ENCODE measurements at places on chromosomes 6 and 20.

GRCh38 chr6:145155873-145156782, 579.2 kb downstream of the EPM2A start:
- DNase-seq = no peak

GRCh38 chr6:46610862-46611553, 41.6 kb downstream of the CYP39A1 start:
- DNase-seq = no peak

GRCh38 chr20:59027741-59028320, 4.3 kb downstream of the ATP5F1E start:
- DNase-seq = no peak

- DNase-seq = no peak
These were observed 1.2 kb downstream of the ISM1 start for GRCh38 chr20:13222319-13222716.

- DNase-seq = no peak
These were observed 8.5 kb downstream of the MTCH1 start for GRCh38 chr6:36977470-36977941.

- no peak for DNase-seq
These were observed 20.8 kb downstream of the ZBTB2 start for GRCh38 chr6:151370509-151371078.

- DNase-seq = no peak
These were observed 37.2 kb downstream of the SCML4 start for GRCh38 chr6:107786709-107787588.

- DNase-seq = no peak
These were observed 9.4 kb upstream of the ADTRP start for GRCh38 chr6:11788043-11788442.

DNA sequence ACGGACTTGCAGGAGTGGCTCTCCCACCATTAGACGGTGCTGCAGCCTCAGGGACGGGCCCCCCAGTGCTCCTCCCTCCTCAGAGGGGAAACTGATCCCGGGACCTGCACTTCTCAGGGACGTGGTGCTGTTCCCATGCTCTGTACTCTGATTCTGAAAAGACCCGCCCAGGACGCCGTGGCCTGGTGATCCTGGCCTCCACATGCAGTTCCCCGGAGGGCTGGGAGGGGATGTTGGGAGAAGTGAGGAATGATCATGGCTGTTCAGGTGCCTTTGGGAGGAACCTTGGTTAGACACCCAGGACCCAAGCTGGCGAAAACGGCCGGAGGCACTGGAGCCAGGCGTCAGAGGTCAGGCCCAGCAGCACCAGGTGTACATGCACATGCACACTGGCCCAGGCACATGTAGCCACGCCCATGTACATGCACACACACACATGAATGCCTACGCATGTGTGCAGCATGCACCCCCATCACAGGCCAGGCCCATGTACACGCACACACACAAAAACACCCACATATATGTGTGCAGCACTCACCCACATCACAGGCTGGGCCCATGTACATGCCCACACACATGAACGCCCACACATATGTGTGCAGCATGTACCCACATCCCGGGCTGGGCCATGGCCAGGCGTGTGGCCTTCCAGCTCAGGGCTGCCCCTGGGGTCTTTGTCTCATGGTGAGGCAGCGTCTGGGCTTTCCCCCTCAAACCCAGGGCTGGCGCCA, 52.6 kb upstream of the DACT2 start:
- DNase-seq = no peak

- DNase-seq = peak; percentile 50
These were observed 369.9 kb downstream of the BTBD3 start for GRCh38 chr20:12287575-12287974.

GRCh38 chr20:35575958-35576357, 34.1 kb downstream of the ERGIC3 start:
- peak; percentile 85 for DNase-seq

DNA sequence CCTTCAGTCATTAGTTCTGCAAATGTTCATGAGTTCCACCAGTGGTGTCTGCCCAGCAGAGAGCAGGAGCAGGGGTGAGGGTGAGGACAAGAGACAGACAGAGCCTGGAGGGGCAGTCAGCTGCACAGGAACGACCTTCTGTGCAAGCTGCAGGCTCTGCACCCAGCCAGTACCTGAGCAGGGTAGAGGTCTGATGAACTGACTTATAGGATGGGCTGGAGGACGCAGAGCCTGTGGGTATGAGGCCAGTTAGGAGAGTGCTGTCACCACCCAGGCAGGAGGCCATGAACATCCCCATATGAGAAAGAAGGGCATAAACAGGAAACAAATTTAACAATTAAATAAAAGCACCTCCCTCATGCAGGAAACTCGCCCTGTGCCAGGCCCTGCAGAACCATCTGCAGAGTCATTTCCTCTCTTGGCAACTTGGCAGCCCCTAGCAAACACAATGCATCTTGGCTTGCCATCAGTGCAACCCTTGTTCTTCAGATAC, 17.9 kb downstream of the C6orf15 start:
- peak; percentile 20 for DNase-seq

DNA sequence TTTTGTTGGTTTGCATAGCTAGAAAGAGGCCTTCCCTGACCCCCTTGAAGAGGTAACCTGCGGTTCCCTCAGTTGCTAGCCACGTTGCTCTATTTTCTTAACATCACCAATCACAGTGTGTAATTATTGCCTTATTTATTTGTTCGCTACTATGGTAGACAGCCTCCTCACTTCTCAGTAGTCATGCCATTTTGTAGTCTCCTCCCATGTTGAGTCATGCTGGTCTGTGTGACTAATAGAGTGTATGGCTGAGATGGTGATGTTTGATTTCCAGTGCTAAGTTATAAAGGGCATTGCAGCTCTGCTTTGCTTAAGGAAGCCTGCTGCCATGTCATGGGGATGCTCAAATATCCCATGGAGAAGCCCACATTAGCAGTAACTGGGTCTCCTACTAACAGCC, 236.6 kb upstream of the CHD6 start:
- DNase-seq = peak; percentile 11

GRCh38 chr6:31829633-31830283, 2.2 kb downstream of the HSPA1B start:
- DNase-seq = no peak

- no peak for DNase-seq
These were observed 4.7 kb upstream of the GTSF1L start for GRCh38 chr20:43731469-43731868.

DNA sequence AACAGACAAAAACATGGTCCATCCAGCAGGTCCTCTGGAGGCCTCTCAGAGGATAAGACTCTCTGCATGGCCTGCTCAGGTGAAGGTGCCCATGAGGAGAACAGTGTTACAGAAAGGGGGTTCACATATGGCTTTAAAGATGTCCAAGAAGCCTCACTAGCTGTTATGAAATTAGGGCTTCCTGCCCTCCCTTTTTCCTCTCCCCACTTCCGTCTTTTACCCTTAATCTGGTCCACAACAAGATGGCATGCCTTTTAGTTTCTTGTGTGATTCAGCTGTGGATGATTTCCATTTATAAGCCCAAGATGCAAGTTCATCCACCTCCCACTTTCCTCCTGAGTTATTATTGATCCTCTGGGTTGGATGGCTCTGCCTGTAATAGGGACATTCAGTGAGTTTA, 14.0 kb downstream of the GCNT2 start:
- no peak for DNase-seq

GRCh38 chr6:91681296-91681695, 1094.4 kb upstream of the MAP3K7 start:
- DNase-seq = no peak

DNA sequence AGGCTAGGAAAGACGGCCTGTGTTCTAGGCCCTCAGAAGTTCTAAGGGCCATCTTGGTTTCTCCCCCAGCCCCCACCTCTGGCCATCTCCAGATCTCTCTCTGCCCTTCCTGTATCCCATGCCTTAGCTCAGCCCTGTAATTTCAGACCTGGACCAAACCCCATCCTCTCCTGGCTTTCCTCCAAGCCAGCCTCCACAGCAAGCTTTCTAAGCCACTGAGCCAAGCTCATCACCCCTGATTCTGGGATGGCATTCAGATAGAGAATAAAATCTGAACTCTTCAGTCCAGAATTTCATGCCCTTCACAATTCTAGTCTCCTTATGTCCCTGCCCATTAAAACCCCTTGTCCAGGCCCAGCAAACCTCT, 18.9 kb upstream of the CCM2L start:
- DNase-seq = no peak

GRCh38 chr6:128438393-128438792, 82.0 kb downstream of the PTPRK start:
- no peak for DNase-seq

DNA sequence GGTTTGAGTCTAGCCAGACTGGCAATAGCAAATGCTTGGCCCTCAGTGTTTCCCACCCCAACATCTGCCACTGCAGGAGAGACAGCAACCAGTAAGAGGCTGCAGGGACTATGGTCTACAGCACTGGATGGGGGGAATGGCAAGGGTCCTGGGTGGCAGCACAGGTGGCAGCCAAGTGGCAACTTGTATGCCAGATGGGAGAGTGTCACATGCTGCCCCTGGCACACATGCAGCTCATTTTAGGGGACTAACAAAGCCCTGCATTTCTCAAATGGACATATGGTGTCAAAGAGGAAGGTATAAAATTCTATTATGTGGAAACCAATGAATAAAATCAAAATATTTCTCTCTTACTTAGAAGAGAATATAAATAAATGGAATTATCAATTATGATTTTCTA, 298.7 kb upstream of the MARCKS start:
- no peak for DNase-seq

GRCh38 chr6:121460170-121460569, 24.7 kb downstream of the GJA1 start:
- no peak for DNase-seq

DNA sequence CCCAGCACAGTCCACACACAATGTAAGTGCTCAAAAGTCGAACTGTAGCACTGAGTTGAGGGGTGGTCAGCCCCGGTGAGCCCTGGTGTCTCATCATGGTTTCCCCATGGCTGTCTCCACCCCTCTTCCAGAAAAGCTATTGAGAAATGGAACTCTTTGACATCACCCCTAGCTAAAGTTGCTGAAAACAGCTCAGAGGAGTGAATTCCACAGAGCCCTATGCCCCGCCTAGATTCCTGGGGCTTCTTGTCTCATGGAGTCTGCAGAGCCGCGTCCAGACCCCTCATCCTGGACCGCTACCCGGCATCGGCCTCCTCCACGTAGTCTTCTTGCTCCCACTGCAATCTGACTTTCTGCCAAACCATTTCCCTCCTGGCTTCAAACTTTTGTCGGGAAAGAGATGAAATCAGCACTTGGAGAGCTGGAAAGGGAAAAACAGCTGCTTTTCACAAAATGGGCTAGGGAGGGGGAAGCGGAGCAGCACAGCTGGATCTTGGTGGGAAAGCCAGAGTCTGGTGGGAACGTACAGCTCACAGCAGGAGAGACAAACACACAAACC, 132.2 kb downstream of the SNX5 start:
- no peak for DNase-seq

DNA sequence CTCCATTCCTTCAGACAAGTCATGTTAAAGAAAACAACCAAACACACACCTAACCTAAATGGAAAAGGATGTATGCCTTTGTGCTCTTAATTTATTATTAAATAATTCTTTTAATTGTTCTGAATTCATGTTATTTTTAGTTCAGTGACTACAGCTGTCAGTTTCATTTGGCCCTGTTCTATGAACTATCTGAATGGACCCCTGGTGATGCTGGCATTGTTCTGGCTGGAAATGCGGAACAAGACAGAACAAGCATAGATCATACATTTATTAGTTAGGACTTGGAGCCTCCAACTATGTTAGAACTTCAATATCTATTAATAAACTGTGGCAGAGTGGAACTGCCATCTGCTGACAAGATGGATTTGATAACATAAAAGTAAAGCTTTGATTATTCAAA, 5.7 kb downstream of the MAP3K7 start:
- no peak for DNase-seq

GRCh38 chr6:43823390-43823789, 53.4 kb downstream of the VEGFA start:
- DNase-seq = no peak

DNA sequence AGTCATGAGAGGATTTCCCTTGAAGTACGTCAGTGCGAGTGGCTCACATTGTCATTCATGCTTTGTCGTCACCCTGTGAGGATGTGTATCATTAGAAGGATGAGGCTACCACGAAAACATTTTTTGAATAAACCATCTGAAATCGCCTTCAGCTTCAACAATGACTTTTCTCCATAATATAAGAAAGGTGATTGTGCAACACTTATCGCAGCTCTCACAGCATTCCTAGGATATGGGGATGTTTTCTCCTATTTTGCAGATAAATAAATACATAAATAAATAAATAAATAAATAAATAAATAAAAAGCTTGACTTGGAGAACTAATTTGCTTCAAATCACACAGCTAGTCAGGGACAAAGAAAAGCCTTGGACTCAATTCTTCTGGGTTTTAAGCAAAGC, 326.5 kb downstream of the FOXA2 start:
- no peak for DNase-seq

GRCh38 chr20:62464425-62464770, 11.4 kb downstream of the GATA5 start:
- no peak for DNase-seq

DNA sequence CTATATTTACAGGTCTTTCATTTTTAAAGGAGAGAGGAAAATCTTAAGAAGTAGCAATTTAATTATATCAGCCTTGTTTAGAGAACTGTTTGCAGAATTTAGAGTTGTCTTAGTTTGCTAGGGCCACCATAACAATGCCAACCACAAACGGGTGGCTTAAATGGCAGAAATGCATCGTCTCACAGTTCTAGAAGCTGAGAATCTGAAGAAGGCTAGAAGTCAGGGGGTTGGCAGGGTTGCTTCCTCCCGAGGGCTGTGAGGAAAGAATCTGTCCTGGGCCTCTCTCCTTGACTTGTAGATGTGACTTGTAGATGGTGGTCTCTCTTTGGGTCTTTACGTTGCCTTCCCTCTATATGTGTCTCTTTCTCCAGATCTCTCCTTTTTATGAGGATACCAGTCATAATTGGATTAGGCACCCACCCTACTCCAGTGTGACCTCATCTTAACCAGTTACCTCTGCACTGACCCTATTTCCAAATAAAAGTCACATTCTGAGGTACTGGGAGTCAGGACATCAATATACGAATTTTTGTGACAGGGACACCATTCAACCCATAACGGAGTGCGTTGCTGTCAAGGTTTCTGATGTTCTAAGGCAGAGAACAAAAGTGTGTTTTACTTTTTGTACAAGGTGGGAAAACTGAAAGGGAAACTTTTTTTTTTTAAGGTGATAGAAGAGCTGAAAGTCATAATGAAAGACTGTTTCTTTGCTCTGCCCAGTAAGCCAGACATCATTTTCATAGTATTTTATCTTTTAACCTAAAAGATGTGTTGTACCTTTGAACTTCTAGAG, 84.4 kb downstream of the SAMD3 start:
- no peak for DNase-seq

Data from LoVo (cell line).